ENCODE measurements at places on chromosomes 13 and 19.

DNA sequence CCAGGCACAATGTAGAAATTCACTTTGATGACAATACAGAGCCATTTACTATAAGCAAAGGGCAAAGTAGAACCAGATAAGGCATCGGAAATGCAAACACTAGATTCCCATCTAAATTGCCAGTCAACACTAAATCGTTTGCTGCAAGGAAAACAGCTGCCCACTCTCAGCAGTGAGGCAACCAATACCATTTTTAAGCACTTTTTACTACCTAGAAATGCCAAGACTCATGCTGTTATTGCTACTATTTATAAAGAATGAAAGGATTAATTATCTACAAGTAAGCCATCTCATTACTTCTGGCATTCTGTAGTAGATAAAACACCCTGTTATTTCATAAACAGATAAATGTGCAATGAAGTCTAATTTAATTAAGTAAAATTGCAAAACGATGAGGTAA is 422.0 kb downstream of the FGF14 start:
- DNase-seq: no peak

DNA sequence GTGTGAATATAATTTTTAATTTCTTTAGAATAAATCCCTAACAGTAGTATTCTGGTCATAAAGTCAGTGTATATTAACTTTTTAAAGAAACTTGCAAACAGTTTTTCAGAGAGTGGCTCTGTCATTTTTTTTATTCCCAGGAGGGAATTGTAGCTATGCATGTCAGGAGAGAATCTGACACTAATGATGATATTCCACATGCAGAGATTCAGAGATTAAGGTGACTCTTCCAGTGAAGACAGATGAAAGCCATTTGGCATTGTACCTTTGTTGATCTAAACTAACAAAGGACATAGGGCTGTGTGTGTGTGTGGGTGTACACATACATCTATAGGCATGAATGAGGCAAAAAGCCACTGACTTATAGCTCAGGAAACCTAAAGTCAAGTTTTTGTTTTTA is 99.9 kb downstream of the TNFSF13B start:
- no peak for DNase-seq

DNA sequence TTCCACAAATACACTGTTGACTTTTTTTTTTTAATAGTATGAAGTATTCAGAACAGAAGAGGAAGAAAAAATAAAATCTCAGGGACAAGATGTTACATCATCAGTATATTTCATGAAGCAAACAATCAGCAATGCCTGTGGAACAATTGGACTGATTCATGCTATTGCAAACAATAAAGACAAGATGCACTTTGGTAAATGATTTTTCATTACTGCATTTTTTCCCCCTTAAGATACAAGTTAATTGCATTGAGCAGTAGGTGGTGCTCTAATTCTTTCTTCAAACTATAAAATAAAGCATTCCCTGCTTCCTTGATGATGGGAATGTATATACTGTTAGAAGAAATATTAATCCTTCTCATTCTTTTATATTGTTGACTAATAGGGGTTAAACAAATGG is 17.1 kb downstream of the UCHL3 start:
- DNase-seq: no peak

- no peak for DNase-seq
Measured at GRCh38 chr13:30004204-30004603, 153.8 kb upstream of the UBL3 start.

- no peak for DNase-seq
Measured at GRCh38 chr13:71149498-71150363, 717.3 kb downstream of the DACH1 start.

DNA sequence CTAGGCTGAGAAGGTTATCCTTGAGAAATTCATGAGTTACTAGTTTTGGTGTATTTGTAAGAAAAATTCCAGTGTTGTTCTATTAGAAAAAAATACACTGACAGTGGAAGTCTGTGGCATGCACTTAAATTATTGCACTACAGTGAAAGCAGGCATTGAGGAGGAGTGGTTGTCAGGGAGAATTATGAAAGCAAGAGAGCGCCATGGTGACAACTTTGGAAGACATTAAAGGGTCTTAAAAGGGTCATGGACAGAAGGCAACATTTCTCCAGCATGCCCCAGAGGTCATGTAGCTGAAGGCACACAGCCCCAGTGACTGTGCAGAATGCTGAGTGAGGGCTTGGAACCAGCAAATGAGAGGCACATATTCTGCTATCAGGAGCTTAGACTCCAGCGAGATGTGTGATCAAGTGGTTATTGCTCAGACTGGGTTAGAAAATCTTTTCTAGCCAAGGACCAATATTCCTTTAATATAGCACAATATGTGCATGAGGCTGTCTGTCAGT is 292.7 kb downstream of the OLFM4 start:
- DNase-seq: no peak

DNA sequence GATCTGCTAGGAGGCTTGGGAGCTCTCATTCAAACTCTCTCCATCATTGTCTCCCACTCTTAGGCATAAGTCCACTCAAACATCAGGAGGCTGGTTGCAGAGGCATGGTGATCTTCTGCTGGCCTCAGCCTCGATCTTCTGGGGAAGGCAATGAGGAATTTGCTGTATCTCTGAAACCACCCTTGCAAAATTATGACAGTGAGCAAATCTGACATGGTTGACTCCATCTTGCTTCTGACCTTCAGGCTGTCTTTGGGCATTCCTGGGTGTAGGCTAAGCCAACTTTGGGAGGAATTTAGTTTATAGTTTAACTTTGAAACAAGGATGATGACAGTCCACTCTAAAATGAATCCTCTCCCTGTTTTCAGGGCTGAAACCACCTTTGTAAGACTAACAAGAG is 84.1 kb upstream of the ABCC4 start:
- no peak for DNase-seq

DNA sequence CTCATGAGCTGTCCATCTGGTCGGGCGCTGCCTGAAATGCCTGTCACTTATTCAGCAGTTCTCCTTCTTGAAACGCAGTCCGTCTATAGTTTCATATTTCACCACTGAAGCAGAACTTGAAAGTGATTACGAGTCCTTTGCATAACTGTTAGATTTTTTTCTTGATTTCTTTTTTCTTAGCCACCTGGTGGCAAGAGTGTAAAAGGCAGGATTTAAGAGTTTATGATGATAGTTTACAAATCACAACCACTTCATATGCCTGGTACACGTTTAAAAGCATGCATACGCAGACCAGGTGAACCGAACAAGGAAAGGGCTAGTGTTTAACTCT is 45.8 kb downstream of the GGACT start:
- DNase-seq: no peak

DNA sequence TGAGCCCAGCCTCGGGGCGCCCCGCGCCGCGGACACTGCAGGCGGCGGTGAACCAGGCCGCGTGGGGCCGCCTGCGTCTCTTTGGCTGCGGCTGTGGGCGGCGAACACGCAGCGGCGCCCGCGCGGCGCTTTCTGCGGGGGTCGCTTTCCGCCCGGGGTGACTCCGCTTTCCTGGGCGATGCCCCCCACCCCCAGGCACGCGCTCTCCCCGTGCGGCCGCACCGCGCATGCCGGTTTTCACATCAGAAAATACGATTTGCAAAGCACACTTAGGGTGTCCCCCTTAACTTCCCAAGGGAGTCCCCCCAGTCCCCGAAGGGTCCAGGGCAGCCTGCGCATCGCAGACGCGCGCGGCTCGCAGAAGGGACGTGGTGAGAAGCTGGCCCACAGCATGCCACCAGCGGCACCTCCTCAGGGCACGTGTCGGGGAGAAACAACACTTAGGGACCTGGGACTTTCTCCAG is 5.3 kb downstream of the F7 start:
- no peak for DNase-seq

- DNase-seq: no peak
Measured at GRCh38 chr19:41971363-41971762, 12.2 kb upstream of the RABAC1 start.

- no peak for DNase-seq
Measured at GRCh38 chr13:91286317-91286716, 61.2 kb upstream of the MIR17HG start.

DNA sequence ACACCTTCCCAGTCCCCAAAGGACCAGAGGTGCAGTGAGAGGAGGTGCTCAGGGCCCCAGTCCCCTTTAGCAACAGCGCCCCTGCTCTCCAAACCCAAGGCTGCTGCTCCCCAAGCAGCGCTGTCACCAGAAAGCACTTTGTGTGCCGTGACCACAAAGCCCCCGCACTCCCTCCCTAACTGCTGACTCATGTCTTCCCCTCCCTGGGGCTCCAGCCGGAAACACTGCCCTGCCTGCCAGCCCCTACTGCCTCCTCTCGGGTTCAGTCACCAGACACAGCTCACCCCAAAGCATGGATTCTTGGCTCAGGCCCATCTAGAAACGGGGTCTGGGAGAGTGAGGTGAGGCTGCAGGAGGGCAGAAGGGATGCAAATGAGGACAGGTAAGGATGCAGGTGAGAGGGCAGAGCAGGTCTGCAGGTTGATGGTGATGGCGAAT is 4.9 kb upstream of the TNFSF14 start:
- no peak for DNase-seq

GRCh38 chr13:94308832-94309231 is 170.7 kb downstream of the DCT start:
- DNase-seq: no peak
